ENCODE measurements at places on chromosomes 12 and 14.

GRCh38 chr14:31994391-31995033 lies 82.6 kb upstream of the ARHGAP5 start:
- no peak for DNase-seq

- no peak for DNase-seq
Observed at GRCh38 chr12:27607591-27607990, 83.6 kb downstream of the PPFIBP1 start.

GRCh38 chr12:87112571-87113345 lies 856.6 kb upstream of the MGAT4C start:
- DNase-seq = no peak

DNA sequence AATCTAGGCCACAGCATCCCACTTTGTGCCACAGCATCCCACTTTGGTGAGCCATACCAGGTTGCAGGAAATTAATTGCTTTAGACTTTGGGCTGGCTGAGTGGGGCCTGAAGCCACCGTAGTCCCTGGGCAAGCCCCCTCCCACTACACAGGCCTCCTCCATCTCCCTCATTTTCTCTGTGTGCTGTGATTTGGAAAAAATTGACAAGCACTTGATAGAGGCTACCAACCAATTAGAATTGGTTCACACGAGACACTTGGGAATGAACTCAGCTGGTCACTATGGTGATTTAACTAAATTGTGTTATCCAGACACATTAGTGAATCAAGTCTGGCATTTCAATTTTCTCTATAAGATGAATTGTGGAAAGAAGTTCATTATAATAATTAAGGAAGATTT lies 481.1 kb downstream of the DIO2 start:
- no peak for DNase-seq

DNA sequence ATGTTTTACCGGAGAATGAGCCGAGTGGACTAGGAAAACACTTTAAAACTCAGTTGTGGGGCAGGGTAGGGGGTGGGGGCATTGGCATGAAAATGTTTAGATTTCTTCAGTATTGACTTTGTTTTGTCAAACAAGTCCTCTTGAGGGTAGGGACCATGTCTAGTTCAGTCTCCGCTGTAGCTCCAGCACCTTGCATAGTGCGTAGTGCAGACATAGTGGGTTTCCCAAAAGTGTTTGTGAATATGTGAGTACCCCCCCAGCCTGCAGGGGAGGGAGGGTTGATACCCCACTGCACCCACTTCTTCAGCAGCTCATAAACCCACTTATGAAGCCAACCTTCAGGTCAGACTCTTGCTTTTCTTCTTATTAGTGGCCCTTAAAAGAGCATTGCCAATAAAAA lies 71.4 kb downstream of the TTC9 start:
- no peak for DNase-seq

- no peak for DNase-seq
Observed at GRCh38 chr14:78383060-78383459, 212.9 kb downstream of the NRXN3 start.

DNA sequence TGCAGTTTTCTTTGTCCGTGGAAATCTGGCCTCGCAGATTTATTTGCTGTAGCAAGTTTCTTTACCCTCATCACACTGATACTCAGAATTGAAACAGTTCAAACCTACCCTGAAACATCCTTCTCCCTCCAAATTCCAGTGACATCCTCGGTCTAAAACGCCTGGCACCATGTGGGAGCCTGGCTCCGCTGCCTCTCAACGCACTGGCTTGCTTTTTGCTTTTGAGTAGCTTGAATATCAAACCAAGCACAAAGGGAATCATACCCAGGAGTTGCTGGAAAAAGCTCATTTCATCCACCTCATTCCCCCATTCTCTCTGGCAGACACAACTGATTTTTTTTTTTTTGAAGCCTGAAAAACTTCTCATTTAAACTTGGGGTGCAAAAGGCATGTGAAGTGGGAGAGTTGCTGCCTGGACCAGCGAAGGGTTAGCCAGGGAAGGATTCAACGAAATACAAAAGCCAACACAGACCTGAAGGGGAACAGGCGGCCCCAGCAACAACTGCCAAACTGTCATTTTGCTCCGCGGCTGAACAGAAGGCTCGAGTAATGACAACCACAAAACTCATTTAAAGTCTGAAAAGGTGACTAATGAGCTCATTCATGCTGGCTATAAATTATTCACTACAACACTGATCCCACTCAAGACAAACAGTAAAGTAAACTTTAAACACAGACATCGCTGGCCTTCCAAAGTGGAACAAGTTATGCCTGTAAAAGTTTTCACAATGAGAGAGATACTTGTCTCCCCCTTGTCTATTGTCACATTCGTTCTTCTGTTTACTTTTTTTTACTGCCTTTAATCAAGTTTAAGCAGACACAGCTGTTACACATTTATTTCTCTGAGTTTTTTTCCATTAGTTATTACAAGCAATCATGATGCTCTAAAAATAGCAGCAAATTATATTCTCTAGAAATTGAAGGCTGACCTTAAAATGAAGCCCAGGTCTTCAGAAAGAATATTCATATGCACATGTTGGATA lies 12.5 kb upstream of the FOXN3 start:
- DNase-seq = peak; percentile 78

GRCh38 chr12:131583090-131583712 lies 127.7 kb upstream of the SFSWAP start:
- no peak for DNase-seq

DNA sequence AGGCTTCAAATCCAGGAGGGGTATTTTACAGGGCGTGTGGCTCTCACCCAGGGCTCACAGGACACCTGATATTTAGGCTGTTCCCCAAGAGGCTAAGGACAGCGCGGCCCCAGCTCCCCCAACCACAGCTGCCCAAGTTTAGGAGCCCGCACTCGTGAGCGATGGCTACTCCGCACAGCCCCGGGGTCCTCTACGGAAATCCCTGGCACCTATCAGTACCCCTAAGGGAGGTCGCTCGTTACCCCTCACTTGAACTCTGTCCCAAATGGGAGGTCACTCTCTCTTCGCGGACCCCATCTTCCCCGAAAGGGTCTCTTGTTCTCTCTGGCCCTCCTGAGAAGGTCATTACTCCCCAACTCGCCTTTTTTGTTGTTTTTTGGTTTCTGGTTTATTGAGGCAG lies 708 bp upstream of the P2RX4 start:
- no peak for DNase-seq

DNA sequence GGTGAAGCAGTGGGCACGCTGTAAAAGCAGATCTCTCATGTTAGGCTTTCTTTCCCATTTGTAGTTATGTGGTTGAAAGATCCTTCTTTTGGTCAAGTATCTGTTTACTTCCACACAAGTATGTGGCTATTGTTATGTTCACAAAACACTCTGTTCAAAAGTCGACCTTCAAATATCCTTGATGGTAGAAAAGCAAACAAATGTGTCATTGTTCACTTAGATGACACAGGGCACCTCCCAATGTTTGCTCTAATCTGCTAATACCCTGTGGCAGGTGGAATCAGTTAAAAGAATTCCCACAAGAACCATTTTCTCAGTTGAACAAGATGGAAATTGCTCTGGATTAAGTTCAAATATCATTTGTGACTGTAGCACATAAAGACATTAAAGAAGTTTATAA lies 43.6 kb upstream of the NAA30 start:
- no peak for DNase-seq

DNA sequence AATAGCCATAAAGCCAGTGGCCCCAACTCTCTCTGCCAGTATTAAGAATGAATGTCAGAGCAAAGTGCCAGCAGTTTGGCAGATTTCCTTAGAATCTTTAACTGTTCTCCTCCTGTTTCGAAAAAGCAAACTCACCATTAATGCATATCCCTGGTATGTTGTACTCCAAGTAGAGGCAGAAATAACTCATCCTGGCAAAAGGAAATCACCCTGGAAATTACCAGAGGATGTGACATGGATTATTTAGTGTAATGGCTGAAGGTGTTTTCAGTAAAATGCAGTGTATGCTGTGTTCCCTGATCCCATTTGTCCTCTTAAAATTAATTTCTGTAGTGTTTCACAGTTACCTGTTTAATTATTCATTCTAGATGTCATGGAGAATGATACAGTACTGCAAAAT lies 105.3 kb downstream of the PDZRN4 start:
- DNase-seq = no peak

DNA sequence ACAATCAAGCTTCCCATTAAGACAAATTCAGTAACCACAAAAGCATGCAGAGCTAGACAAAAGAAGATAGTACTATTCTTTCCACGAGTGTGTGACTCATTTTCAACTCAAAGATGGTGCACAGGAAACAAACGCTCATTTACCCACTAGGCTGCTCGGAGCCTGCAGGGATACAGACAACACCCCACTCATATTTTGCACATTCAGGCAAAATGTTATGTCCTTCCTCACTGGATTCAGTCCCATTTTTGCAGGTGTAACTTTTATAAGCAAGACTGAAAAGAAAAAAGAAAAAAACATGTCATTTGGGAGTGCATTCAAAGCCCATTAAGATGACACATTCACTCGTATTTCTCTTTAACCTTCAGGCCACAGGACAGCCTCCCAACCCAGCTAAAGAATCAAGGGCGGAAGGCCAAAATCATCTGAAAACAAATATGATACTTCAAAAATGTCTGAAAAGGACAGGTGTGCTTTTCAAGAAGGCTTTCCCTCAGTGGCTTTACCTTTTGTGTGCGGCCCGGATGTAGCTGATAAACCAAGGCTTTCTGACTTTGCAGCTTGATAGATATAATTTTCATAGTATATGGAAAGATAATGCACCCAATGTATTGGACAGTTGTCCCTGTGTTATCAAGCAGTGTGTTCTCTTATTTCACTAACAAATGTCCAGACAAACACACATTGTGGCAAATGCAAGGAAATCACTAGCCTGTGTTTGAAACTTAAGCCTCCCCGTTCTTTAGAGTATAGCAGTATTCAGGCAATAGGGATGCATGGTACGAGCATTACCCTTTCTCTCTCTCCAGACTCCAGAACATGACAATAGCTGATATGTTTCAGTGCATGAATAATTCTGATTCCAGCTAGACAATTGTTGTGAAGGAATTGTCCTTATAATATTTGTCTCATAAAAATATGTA lies 147.8 kb upstream of the KRR1 start:
- DNase-seq = peak; percentile 7

DNA sequence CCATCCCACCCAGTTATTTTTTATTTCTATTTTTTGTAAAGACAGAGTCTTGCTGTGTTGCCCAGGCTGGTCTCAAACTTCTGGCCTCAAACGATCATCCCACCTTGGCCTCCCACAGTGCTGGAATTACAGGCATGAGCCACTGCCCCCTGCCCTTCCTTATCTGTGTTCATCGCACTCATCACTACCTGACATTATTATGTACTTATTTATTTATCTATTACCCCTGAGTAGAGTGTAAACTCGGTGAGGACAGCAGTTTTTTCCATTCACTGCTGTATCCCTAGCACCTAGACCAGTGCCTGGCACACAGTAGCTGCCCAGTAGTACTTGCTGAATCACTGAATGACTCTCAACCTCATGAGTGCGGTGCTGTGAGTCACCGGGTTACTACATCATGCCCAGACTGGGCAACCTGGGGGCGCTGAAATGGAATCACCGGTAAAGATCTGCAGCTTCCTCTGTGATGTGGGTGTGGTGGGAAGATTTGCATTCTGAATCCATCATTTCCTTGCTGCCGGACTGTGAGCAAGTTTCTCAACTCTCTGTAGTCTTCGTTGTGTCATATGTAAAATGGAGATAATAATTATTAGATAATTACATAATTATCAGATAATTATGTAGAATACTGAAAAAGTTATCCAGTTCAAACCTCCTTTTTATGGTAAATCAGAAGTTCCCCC lies 81.9 kb upstream of the USP44 start:
- no peak for DNase-seq

- no peak for DNase-seq
Observed at GRCh38 chr14:32367516-32367915, 38.4 kb downstream of the AKAP6 start.

DNA sequence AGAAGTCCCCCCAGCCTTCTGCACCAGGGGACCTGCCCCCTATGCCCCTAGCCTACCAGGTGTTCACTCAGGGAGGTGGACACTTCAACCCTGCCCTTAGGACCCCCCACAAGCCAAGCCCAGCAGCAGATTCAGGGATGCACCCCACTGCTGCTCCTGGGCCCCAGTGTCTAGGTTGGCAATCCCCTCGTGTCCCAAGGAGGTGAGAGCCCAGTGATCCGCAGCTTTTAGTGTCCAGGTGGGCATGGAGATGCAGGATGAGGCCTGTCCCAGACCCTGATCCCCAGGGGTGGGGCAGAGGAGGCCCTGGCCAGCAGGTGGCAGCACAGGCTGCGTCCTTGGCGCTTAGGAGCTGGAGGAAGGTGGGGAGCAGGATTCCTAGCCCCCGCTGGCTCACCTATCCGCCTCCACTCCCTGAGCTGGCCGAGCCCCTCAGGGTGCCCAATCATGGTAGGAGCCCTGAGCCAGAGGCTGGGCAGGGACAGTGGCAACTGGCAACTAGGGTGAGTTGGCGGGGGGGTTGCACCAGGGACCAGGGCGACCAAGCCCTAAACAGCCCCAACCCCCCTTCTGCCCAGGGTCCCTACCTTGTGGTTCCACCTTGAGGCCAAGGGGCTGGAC lies 4.1 kb downstream of the CKB start:
- peak; percentile 76 for DNase-seq

- no peak for DNase-seq
Observed at GRCh38 chr12:33047666-33048065, 151.1 kb upstream of the PKP2 start.

GRCh38 chr12:15001733-15002382 lies 29.0 kb downstream of the PDE6H start:
- DNase-seq = no peak

DNA sequence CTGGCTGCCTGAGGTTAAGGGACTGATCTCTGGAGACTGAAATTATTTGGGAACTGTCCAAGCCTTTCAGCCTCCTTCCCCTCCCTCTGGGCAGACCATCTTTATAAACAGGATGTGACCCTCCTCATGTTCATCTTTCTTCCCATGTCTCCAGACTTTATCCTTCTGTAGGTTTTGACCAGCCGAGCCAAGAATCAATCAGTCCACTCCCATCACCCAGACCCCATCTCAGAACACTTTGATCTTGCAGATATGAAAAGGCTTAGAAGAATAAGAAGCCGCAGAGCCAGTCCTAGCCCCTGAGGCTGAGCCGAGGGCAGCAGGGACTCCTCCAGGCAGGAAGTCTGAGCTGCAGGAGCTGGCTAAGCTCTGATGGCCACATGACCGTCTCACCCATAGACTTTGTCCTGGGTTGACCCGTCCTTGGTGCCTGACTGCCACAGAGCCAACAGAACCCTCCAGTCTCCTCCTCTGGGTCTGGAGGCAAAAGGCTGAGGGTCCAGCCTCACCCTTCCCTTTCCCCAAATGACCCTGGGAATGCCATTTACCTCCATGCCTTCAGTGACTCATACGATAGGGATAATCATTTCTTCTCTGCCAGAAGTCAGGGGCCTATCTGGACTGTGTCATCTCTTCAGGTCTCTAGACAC lies 1.6 kb downstream of the KRT71 start:
- no peak for DNase-seq

GRCh38 chr12:40157336-40157735 lies 51.5 kb upstream of the SLC2A13 start:
- DNase-seq = no peak

DNA sequence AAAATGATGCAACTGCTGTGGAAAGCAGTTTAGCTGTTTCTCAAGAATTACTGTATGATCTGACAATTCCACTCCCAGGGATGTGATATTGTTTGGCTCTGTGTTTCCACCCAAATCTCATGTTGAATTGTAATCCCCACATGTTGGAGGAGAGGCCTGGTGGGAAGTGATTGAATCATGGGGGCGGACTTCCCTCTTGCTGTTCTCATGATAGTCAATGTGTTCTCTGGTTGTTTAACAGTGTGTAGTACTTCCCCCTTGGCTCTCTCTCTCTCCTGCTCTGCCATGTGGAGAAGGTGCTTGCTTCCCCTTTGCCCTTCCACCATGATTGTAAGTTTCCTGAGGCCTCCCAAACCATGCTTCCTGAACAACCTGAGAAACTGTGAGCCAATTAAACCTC lies 93.4 kb upstream of the CPM start:
- DNase-seq = no peak

Data from hematopoietic multipotent progenitor cell treated with erythropoietin and hydrocortisone succinate and interleukin-3 and kit ligand, for 4 days (in vitro differentiated cells).